ENCODE measurements at places on chromosomes 3 and 15.

DNA sequence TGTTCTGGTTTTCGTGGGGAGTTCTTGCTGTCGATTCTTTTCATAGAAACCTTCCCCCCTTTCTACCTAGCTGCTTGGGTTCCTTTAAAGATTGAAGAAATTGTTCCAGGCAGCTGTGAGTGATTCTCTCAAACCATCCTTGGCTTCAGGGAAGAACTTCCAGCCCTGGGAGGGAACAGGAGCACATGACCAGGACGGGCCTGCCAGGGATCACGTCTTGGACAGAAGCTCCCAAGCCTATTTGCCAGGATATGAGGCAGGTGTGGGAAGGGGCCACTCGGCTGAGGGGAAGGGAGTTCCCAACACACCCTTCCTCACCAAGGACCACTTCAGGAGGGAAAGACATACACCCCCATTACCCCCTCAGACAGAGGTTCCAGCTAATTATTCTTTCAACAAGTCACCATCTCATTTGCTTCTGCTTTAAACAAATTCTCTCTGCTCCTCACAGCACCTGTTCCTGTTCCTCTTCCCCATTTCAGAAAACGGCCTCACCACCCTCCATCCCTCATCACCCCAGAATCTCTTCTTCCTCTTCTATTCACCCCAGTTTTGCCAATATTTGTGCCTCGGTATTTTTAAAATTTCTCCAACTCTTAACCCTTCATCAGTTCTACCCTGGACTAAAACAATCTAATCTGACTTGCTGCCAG lies 62.5 kb downstream of the WHAMM start:
- peak; percentile 55 for DNase-seq

DNA sequence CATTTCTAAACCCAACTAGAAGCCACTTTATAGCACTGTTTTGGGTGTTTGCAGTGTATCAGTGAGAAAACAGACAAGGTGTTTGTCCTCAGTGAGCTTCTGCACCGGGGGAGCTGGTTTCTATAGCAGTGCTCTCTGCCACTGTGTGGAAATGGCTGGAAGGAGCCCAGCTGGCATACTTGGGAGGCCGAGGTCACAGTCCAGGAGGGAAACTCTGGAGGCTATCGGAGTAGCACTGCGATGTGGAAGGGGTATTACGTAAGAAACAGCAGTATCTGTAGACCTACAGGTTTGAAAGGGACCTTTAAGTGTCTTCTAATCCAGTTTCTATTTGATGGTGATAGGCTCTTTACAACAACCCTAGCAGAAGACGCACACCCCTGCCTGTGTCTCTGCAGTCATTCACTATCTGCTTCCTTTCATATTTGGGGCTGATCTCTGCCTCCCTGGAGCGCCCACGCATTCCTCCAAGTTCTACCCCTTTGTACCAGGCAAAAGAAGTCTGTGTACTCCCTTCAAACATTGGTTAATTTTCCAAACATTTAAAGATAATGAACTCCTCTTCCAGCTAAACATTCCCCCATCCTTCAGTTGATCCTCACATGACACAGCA lies 87.4 kb upstream of the ADAMTS17 start:
- no peak for DNase-seq

GRCh38 chr3:10935028-10935427 lies 57.5 kb upstream of the SLC6A1 start:
- no peak for DNase-seq

GRCh38 chr15:61748529-61748928 lies 311.7 kb downstream of the VPS13C start:
- DNase-seq = no peak

DNA sequence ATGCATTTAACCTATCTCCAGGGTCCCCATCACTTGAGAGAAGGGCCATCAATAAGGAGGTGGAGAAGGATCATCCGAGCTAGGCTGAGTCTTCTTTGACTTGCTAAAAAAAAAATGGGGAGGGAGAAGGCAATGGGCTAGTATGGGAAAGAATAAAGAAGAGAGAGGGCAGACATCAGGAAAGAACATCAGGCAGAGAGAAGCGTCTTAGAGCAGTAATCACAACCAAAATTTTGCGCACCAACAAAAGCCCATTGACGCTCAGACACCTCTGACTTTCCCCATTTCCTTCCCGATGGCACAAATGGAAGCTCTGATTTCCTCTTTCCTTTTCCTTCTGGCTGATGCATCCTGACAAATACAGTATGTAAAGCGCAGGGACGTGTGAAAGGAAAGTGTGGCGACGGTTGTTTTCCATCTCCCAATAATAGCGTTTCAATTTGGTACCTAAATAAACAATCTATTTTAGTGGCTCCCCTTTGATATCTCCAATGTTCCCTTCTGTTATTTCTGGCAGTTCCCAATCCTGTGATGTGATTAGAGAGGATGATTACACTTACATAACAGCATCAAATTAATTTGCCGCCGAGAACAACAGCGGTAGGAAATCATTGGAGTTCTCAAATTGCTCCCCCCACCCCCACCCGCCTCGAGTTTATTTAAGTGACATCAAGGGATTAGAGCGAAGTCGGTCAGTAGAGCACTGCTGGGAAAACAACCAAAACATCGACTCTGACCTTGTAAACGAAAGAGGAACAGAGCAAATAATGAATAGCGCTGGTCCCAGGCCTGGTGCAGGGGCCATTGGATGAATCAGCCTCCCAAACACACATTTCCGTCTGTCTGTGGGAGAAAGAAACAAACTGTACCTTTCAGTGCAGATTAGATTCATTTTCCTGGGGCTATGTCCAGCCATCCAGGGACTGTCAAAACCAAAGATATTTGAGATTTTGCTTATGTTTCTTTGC lies 273.3 kb upstream of the ICE2 start:
- no peak for DNase-seq

GRCh38 chr3:111548092-111548491 lies 6.1 kb downstream of the CD96 start:
- no peak for DNase-seq
